ENCODE measurements at places on chromosomes 6 and 20.
A peak's percentile ranks its signal among the peaks of the same experiment; 100 is the strongest.

DNA sequence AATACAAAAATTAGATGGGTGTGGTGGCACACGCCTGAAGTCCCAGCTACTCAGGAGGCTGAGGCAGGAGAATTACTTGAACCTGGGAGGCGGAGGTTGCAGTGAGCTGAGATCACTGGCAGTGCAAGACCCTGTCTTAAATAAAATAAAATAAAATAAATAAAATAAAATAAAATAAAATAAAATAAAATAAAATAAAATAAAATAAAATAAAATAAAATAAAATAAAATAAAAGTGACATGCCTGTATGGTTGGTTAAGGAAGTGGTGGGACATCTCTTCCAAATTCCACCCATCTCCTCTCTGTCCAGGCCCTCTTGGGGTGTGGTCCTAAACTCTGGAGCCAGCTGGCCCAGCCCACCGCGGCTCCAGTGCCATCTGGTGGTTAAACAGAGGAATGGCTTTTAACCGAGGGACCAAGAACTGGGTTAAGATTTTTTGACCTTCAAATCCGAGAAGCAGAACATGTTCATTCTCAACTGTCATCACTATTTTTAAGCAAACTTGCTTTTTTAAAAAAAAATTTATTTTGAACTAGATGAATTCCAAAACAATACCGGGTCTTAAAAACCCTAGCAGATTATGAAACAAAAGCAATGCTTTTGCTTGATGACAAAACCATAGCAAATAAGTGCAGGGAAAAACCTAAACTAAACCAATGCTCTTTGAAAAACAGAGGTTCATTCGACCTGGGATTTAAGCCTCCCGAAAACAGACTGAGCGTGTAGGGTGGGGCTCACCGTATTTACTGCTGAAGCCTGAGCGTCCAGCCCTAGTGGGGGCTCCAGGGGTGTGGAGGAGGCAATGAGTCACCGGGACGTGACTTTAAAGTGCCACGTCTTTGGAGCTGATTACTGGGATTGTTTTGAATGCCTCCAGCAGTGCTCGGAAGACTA lies 68.8 kb downstream of the CDC5L start:
- no peak for DNase-seq

DNA sequence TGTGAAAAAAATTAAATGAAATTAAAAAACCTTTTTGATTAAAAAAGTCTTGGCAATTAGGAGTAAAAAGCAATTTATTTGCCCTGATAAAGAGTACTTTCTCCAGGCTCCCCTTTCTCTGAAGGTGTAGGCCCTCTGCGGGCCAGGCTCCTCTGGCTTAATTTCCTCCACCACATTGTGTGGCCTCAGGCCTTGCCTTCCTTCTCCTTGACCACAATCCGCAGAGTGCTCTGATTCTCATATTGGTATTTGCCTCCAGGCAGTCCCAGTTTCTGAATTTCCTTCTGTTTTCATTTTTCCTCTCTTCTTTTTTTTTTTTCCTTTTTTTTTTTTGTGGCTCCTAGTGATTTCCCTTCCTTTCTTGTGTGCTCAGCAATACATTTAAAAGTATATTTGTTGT lies 96.4 kb downstream of the AIG1 start:
- DNase-seq: no peak

DNA sequence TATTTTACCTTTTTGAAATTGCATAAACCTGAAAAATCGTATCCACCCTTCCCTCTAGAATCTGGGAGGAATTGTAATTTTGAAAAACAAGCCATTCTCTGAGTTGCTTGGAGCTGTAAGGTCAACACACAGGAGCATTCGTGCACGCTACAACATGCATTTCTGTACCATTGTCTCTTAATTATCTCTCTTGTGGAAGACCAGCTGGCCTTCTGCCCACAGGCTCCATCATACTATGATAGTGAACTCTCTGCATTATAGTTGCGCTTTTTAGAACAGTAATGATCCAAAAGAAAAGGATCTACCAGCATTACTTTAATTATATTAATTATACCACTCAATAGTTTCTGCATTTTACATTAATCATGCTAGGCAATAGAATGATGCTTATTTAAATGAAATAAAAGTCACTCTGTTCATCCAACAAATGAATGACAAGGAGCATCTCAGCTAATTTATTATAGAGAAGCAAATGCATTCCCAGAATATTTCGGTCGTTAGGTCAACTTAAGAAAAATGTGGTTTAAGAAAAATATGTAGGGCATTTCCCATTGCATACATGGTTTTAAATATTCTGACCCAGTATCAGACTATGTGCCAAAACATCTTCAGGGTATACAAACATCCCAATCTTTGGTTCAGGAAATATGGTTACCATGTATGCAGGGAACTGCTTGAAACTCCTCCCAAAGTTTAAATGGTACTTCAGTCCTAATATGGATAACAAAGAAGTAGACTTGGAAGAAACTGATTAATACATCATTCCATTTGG lies 263.5 kb downstream of the TFAP2A start:
- no peak for DNase-seq

DNA sequence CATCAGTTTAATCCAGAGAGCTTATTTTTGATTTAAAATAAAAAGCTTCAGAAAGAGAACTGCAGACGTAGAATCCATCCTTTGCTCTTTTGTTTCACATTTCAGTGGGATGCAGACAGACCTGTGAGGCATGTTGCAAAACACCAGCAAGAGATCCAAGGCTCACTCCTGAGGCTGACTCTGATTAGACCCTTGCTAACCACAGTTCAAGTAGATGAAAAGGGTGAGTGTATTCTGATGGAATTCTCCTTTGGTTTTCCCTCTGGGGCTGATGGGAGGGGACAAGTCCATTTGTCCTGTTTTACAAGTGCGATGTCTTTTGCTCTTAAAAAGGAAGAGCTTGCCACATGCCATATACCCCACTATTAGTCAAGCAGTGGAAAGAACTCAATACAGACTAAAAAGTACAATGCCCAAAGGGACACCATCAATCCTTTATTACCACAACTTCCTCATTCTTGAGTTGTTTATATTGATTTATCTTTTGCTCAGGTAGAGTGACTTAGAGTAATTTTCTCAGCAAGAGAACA lies 772.7 kb downstream of the MAFB start:
- DNase-seq: no peak

GRCh38 chr6:168837254-168838036 lies 396.5 kb downstream of the SMOC2 start:
- no peak for DNase-seq

DNA sequence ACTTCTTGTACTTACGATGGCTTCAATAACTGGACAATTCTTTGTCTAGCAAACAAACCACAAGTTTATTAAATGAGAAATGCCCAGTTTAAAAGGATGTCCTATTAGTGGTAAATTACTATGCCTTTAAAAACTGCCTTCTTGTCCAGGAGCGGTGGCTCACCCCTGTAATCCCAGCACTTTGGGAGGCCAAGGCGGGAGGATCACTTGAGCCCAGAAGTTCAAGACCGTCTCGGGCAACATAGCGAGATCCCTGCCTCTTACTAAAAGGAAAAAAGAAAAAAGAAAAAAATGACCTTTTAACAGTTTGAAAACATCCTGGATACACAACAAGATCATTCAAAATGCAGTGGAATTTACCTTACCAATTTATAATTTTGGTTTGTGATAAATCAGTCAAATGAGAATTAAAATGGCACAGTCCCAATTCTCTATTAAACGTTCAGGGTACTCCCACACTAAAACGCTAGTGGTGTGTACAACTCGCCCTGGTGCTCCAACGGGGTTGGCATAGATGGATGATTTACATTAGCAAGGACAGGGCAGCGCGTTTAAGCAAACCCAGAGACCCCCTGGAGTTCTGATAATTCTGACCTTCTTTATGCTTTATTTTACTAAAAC lies 2.3 kb downstream of the ZBTB2 start:
- DNase-seq: no peak

DNA sequence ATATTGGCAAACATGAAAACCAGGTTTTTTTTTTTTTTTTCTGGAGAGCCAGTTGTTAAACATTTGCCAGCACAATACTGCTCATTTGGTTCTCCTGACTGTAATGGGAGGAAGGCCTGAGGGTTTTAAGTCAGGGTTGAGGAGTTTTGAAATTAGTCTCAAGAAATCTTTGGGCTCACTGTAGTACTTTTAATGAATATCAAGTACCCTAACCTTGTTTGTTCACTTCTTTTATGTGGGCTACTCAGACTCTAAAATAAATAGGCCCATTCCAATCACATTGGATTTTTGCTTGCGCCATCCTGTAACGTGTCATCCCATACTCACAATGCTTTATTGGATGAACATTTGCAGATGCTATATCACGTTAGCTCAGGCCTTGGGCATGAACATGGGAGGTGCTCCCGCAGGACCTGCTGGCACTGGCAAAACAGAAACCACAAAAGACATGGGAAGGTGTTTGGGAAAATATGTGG lies 146.9 kb downstream of the DNAH8 start:
- no peak for DNase-seq

DNA sequence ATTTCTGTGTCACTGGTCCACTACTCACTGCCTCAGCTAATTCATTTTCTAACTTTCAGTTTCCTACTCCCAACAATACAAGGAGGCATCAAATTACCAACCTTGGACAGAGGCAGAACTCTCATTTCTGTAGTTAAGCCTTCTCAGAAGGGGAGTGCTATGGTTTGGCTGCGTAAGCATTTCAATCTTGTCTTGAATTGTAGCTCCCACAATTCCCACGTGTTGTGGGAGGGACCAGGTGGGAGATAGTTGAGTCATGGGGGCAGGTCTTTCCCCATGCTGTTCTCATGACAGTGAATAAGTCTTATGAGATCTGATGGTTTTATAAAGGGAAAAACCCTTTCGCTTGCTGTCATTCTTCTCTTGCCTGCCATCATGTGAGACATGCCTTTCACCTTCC lies 22.9 kb downstream of the HLA-DRA start:
- DNase-seq: peak; percentile 45

DNA sequence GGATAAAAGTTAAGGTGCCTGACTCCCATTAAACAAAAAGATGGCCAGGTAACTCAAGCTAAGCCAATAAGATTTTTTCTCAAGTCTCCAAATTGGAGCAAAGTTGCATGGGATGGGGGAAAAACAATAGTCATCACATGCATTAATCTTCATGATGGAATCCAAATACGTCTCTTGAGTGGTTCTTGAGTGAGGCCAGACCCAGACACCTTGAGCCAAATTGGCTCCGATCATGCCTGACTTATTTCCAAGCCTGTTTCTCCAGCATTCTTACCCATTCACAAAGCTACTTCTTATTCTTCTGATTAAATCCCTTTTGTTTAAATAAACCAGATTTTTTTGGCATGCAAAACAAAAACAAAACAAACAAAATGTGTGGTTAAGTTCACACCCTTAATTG lies 420.3 kb upstream of the NRSN1 start:
- no peak for DNase-seq

DNA sequence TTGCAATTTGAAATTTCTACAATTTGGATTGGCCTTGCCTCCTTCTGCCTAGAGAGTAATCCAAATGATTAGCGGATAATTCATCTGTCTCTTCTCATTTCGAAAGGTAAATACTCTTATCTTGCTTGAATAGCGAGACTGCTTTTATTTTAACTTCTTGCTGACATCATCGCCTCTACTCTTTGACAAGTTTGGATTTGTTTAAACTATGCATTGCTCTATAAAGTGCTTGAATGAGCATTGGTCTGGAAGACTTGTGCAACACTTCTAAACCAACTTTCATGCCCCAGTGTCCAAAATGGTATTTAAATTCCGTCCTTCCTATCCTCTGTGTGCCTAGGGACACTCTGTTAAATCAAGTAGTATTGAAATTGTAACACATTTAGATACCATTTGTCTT lies 384.1 kb upstream of the SLC35B3 start:
- DNase-seq: no peak
